ENCODE measurements at places on chromosomes 12 and 14.

DNA sequence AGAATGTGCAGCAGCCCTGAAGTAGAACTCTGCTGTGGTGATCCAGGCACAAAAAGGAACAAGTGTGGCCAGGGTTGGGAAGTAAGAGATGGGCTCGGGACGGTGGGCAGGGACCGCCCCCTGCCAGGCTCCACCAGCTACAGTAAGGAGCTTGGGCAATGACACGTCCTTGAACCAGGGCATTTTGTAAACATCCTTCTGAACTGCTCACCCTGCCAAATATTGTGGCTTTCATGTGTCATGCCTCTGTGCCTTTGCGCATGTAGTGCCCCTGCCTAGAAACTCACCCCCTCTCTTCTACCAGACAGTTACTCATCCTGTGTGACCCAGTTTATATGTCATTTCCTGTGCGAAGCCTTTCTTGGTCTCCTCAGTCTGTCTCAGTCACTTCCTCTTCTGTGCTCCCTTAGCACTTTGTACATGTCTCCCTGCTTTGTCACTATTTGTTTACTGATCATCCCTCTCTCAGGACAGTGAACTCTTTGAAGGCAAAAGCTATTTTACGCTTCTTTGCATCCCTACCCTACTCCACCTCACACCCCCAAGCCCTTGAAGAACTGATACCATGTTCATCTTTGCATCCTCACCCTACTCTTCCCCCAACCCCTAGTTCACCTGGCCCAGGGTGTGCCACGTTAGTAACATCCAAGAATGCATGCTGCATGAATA, 108.9 kb upstream of the PLEKHG7 start:
- H3K4me1 ChIP-seq = no peaks in the 10 kb centered on the region
- H3K27ac ChIP-seq = peak overlapping the region; percentile 52
- H3K27me3 ChIP-seq = no peaks in the 10 kb centered on the region
- H3K4me3 ChIP-seq = no peak overlapping the region
- H3K36me3 ChIP-seq = no peaks in the 10 kb centered on the region

DNA sequence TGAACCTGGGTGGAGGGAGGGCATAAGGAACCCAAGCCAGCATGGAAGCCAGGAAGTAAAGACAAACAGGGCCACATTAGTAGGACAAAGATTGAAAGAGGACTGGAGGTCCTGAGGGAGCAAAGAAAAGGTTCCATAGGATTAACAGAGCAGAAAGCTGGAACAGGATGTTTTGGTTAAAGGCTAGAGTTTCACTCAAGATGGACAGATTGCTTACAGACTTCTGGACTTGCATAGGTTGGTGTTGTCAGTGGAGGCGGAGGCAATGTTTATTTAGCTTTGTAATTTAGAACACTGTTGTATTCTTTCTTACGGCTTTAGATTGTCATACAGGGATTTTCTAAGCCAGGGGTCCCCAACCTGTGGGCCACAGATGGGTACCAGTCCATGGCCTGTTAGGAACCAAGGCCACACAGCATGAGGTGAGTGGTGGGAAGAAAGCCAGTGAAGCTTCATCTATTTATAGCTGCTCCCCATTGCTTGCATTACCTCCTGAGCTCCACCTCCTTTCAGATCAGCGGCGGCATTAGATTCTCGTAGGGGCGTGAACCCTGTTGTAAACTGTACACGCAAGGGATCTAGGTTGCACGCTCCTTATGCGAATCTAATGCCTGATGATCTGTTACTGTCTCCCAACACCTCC, 31.3 kb downstream of the ZNF664 start:
- H3K27ac ChIP-seq = no peak overlapping the region
- H3K4me3 ChIP-seq = no peak overlapping the region
- H3K36me3 ChIP-seq = no peaks in the 10 kb centered on the region
- DNase-seq = no peak
- H3K27me3 ChIP-seq = no peaks in the 10 kb centered on the region
- no peaks in the 10 kb centered on the region for H3K4me1 ChIP-seq

GRCh38 chr14:89294872-89295271, 122.2 kb downstream of the FOXN3 start:
- no peak overlapping the region for H3K27ac ChIP-seq
- no peaks in the 10 kb centered on the region for H3K36me3 ChIP-seq
- H3K27me3 ChIP-seq = no peaks in the 10 kb centered on the region
- no peaks in the 10 kb centered on the region for H3K4me1 ChIP-seq

- peaks cover 9% of the 10 kb centered on the region for H3K36me3 ChIP-seq
- no peaks in the 10 kb centered on the region for H3K27me3 ChIP-seq
- peak overlapping the region; percentile 63 for H3K4me3 ChIP-seq
- peak overlapping the region; percentile 91 for H3K27ac ChIP-seq
Measured at GRCh38 chr12:6936636-6937480, 6.8 kb upstream of the RNU7-1 start.

DNA sequence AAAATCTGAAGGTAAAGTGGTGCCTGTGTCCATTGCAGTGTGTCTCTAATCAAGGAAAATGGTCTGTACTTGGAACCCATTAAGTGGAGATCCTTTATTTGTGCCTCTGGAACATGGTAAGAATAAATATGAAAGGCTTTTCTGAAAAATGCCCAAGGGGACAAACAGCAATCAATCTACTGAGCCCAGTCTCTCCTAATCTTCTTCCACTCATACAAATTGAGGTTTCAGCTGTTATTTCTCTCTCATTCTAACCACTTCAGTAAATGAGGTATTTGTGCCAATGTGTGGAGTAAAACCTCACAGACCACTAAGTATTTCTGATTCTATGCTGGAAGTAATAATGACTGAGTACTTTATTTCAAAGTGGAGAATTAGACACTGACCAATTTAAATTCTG, 82.3 kb upstream of the ST8SIA1 start:
- no peaks in the 10 kb centered on the region for H3K4me1 ChIP-seq
- H3K27me3 ChIP-seq = no peaks in the 10 kb centered on the region
- no peak for DNase-seq
- no peak overlapping the region for H3K4me3 ChIP-seq

DNA sequence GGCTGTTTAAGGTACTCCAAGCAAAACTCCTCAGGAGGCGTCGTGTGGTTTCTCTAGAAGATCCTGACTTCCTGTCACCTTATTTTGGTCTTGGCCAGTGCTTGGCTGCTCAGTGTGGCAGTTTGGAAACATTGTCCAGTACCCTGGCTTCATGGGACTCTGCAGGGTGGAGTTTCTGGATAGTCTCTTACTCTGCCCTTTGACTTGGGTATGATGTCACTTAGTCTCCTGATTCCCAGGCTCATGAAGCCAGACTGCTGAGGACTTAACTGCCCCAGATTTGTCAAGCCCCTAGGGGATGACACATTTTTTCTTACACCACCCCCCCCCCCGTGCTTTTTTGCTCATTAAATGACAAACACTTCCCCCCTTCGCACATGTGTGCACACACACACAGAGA, 82.7 kb downstream of the ADCK1 start:
- no peak overlapping the region for H3K4me3 ChIP-seq
- DNase-seq = peak; percentile 6
- H3K27me3 ChIP-seq = no peaks in the 10 kb centered on the region
- H3K36me3 ChIP-seq = peaks cover 13% of the 10 kb centered on the region

DNA sequence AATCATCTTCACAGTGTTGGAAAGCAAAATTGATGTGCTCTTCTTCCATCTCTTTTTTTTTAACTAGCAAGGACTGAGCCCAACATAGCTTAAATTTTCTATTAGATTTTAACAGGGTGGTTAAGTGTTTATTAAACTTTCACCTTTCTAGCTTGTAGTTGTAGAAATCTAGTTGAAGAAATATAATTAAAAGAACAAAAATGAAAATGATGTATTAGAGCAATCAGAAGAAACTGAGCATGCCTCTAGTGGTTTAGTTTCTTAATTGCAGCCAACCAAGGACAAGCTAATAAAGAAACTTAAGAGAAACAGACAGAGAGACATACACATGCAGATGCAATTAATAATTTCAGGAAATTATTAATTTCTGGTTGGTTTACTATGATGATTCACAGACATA, 673.0 kb upstream of the LMO3 start:
- H3K27ac ChIP-seq = no peak overlapping the region
- DNase-seq = no peak
- H3K4me3 ChIP-seq = no peak overlapping the region
- H3K36me3 ChIP-seq = no peaks in the 10 kb centered on the region
- H3K4me1 ChIP-seq = no peaks in the 10 kb centered on the region

- no peak overlapping the region for H3K27ac ChIP-seq
- H3K27me3 ChIP-seq = no peaks in the 10 kb centered on the region
- H3K36me3 ChIP-seq = no peaks in the 10 kb centered on the region
- peaks cover 24% of the 10 kb centered on the region for H3K4me1 ChIP-seq
- DNase-seq = no peak
Measured at GRCh38 chr14:85401384-85401783, 128.6 kb upstream of the FLRT2 start.

- no peak overlapping the region for H3K27ac ChIP-seq
- no peaks in the 10 kb centered on the region for H3K27me3 ChIP-seq
- DNase-seq = no peak
- no peak overlapping the region for H3K4me3 ChIP-seq
Measured at GRCh38 chr14:95190857-95191256, 33.5 kb upstream of the DICER1 start.

- peaks cover 26% of the 10 kb centered on the region for H3K4me1 ChIP-seq
- H3K27ac ChIP-seq = no peak overlapping the region
- DNase-seq = no peak
- no peak overlapping the region for H3K4me3 ChIP-seq
Measured at GRCh38 chr14:63510538-63510937, 32.6 kb downstream of the PPP2R5E start.

- no peak overlapping the region for H3K4me3 ChIP-seq
- no peaks in the 10 kb centered on the region for H3K36me3 ChIP-seq
- no peak for DNase-seq
- no peak overlapping the region for H3K27ac ChIP-seq
- no peaks in the 10 kb centered on the region for H3K27me3 ChIP-seq
Measured at GRCh38 chr14:40985584-40985983, 621.1 kb upstream of the LRFN5 start.

DNA sequence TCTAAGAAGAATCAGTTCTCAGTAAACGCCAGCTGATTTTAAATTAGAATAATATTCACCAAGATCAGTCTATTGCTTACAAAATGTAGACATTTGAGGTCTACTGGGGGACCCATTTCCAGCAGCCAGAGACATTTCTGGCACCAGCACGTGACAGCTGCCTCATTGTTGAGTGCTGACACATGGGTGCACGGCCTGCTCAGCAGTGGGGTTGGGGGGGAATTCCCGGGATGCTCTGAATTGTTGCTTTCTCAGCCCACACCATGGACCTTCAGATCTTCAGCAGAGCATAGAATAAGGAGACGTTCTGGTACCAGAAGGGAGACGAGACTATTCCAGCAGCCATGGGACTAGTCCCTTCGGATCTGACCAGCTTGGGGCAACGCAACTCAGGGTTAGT, 18.3 kb downstream of the PLEKHG7 start:
- no peaks in the 10 kb centered on the region for H3K36me3 ChIP-seq
- H3K27ac ChIP-seq = no peak overlapping the region
- H3K4me1 ChIP-seq = peaks cover 11% of the 10 kb centered on the region
- H3K27me3 ChIP-seq = no peaks in the 10 kb centered on the region
- DNase-seq = no peak
- H3K4me3 ChIP-seq = no peak overlapping the region

GRCh38 chr12:117284140-117284539, 77.3 kb downstream of the NOS1 start:
- no peaks in the 10 kb centered on the region for H3K36me3 ChIP-seq
- H3K4me1 ChIP-seq = no peaks in the 10 kb centered on the region
- H3K27me3 ChIP-seq = no peaks in the 10 kb centered on the region
- no peak for DNase-seq
- H3K27ac ChIP-seq = no peak overlapping the region
- H3K4me3 ChIP-seq = no peak overlapping the region

GRCh38 chr12:70733385-70733784, 96.2 kb upstream of the PTPRB start:
- H3K27me3 ChIP-seq = no peaks in the 10 kb centered on the region
- no peak overlapping the region for H3K4me3 ChIP-seq
- H3K4me1 ChIP-seq = no peaks in the 10 kb centered on the region
- no peak for DNase-seq
- H3K27ac ChIP-seq = no peak overlapping the region

GRCh38 chr12:29543036-29543435, 45.5 kb upstream of the OVCH1 start:
- H3K27me3 ChIP-seq = no peaks in the 10 kb centered on the region
- H3K27ac ChIP-seq = no peak overlapping the region
- H3K4me1 ChIP-seq = peaks cover 28% of the 10 kb centered on the region
- no peak overlapping the region for H3K4me3 ChIP-seq
- H3K36me3 ChIP-seq = no peaks in the 10 kb centered on the region
- no peak for DNase-seq

DNA sequence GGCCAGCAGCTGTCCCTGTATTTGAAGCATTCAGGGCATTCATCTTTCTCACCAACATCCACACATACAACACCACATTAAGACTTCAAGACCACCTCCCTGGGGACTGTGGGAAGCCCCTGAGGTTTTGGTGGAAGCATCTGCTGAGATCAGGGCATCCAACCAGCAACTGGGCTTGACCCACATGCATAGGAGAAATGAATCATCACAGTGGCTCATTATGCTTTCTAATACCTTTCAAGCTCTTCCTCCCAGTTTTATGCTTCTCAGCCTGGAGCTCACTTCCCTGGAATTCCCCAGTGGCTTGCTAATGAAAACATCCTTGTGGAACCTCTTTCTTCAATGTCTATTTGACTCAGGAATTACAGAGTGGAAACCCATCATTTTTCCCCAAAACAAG, 21.4 kb upstream of the CMKLR1 start:
- H3K27me3 ChIP-seq = no peaks in the 10 kb centered on the region
- no peak overlapping the region for H3K27ac ChIP-seq
- H3K36me3 ChIP-seq = no peaks in the 10 kb centered on the region
- H3K4me3 ChIP-seq = no peak overlapping the region

DNA sequence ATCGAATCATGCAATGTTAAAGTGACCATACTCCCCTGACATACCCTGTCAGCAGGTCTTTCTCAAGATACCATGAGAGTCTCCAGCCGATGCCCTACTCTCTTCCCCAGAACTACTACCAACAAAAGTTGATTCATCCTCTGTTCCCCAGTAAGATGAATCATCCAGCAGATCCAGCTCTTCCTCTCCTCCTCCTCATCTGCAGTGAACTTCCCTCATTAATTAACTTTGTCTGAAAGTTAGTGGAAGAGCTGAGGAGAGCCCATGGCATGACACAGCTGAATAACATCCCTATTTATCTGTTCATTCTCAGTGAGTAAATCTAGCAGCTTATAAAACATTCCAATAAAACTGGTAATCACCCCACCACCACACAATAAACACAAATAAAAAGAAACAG, 213.4 kb downstream of the EGLN3 start:
- DNase-seq = no peak
- H3K27ac ChIP-seq = no peak overlapping the region
- no peak overlapping the region for H3K4me3 ChIP-seq
- H3K4me1 ChIP-seq = no peaks in the 10 kb centered on the region
- H3K36me3 ChIP-seq = no peaks in the 10 kb centered on the region

GRCh38 chr14:42488965-42489364, 882.3 kb downstream of the LRFN5 start:
- H3K4me3 ChIP-seq = no peak overlapping the region
- no peak for DNase-seq
- no peak overlapping the region for H3K27ac ChIP-seq
- H3K4me1 ChIP-seq = no peaks in the 10 kb centered on the region

Measured in tibial nerve (tissue), 4 donors.